ENCODE measurements at places on chromosomes 12 and 14. TPM values are rescaled to one million over a fixed set of nuclear protein-coding genes. Genes with fewer than 3 reads are reported as not detected.

Gene SNX6
- 83.3 TPM for total RNA-seq

Gene CLEC9A
- not detected for total RNA-seq

Gene PDE3A
- total RNA-seq = not detected

Gene RPL10L
- not detected for total RNA-seq

Gene E2F7
- total RNA-seq = 25.3 TPM

Gene IL23A
- 3.7 TPM for total RNA-seq

Gene TSHR
- total RNA-seq = not detected

Gene GPR137C
- total RNA-seq = 0.73 TPM
